ENCODE measurements at places on chromosomes 13 and 19. TPM values are rescaled to one million over a fixed set of nuclear protein-coding genes. Genes with fewer than 3 reads are reported as not detected.
A peak's percentile ranks its signal among the peaks of the same experiment; 100 is the strongest.

DNA sequence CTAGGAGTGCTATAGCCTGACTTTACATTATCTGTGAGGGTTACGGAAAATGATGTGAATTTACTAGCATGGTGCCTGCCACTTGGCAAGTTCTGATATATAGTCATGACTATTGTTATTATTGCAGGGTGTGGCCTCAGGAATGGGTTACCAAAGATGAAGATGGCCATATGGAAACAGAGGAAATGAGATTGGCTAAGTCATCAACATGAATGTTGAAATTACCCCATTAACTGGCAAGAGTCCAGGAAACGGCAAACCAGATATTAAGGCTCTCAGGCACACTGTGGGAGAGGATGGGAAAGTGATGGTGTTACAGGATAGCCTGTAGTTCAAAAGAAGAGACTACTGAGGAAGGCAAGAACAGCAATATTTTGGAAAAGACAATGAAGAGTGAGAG is 183.3 kb downstream of the KCNRG start:
- no peak for DNase-seq

DNA sequence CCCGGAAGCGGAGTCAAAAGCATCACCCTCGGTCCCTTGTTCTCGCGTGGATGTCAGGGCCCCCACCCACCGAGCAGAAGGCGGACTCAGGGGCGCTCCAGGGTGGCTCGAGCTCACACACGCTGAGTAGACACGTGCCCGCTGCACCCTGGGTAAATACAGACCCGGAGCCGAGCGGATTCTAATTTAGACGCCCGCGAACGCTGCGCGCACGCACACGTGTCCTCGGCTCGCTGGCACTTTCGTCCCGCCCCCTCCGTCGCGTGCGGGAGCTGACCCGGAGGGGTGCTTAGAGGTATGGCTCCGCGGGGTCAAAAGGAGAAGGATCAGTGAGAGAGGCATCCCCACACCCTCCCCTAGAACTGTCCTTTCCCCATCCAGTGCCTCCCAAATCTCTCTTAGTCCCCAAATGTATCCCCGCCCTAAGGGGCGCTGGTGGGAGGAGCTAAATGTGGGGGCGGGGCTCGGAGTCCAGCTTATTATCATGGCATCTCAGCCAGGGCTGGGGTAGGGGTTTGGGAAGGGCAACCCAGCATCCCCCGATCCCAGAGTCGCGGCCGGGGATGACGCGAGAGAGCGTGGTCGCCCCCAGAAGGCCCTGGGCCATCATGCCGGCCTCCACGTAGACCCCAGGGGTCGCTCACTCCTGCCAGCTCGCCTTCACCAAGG is 451 bp upstream of the ICAM5 start:
- no peak for DNase-seq

ATP4A gene
- not detected for total RNA-seq

TLE6 gene
- total RNA-seq = 1.0 TPM

DNA sequence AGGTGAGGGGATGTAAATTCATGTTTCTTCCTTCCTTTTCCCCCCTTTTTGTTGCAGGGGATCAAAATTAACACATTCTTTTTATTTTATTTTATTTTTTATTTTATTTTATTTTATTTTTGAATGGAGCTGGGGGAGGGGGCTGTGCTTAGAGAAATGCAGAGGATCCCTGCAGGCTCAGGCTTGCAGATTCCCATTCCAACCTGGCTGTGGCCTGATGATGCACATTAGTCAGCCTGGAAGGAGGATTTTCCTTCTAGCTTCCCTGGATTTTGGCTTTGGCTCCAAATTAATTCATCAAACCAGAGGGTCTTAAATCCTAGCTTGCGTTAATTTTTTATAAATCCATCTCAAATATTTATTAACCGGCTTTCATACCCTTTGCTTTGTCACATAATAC is 67.0 kb downstream of the FREM2 start:
- DNase-seq = no peak

- peak; percentile 82 for DNase-seq
Observed at GRCh38 chr19:35935911-35936737, at the start of gene LRFN3. TSS of gene LRFN3 (plus strand) at chr19:35936374. CDS start at chr19:35939426, 3,052 bp downstream.

GRCh38 chr13:59261928-59262488 is 901.7 kb downstream of the DIAPH3 start:
- DNase-seq = no peak

NCR1 gene
- not detected for total RNA-seq

PTGER1 gene
- total RNA-seq = not detected

ZNF98 gene
- total RNA-seq = not detected

- DNase-seq = peak; percentile 96
Observed at GRCh38 chr13:108215436-108215835, at the start of gene LIG4. TSS of gene LIG4 (minus strand) at chr13:108215536. CDS start at chr13:108211268, 4,268 bp downstream.

PALM3 gene
- 0.46 TPM for total RNA-seq

OR10H1 gene
- total RNA-seq = not detected

GPATCH1 gene
- 5.2 TPM for total RNA-seq
